Tibial nerve (tissue), 4 donors: ENCODE measurements at places on chromosomes 3 and 15. TPM values are rescaled to one million over a fixed set of nuclear protein-coding genes. Genes with fewer than 3 reads are reported as not detected.

DNA sequence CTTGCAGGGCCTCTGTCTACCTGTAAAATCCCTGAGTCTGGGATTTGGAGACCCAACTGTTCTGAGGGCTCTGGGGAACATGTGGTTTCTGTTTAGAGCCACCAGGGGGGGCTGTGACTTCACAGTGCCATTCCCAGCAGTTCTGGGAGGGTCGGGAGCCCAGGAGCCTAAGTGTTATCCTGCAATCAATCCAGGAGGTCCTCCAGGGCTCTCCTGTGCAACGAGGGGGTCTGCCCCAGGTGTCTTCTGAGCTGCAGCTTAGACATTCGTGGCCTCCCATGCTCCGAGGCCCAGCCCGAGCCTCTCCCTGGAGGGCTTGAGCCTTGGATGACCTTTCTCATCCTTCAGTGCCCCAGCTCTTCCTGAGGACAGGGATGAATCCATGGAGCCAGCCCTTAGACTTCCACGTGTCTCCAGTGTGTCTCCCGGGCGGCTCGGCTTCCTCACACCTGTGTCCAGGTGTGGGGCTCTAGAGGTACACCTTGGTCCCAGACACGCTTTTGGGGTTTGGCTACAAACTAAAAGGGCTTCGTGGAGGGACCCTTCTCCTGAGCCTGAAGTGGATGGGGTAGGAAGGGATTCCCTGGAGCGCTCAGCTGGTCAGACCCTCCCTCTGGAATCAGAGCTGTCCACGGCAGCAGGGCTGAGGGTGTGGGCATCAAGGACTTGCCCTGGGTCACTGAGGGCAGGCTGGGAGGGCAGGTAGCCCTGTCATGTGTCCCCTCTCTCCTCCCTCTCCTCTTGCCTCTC is 20.3 kb upstream of the ABTB1 start:
- DNase-seq, result peak; percentile 50

Gene RAB5A
- 83.0 TPM for total RNA-seq

- DNase-seq, result no peak
Observed at GRCh38 chr15:97817276-97817890, 143.1 kb upstream of the ARRDC4 start.

Gene CATSPER2
- total RNA-seq, result 1.2 TPM

Gene ARRDC4
- 57.6 TPM for total RNA-seq

Gene PRR20G
- not detected for total RNA-seq

DNA sequence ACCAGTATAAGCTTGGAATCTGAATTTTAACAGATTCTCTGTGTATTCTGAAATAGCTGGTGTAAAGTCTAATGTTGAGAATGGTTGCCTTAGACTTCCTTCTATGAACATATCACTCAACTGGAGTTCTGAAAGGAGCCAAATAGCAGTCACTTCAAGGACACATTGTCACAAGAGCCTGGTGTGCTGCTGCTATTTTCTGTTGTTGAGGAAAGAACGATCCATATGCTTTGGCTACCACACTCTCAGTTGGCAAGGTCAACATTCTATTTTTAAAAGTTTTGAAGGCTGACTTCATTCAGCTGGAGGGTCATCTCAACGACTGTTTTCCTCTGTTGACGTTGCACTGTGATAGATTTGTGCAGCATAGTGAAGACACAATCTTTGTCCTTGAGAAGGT is 248.7 kb downstream of the TUSC7 start:
- no peak for DNase-seq

Gene GOLGA6A
- total RNA-seq, result 0.87 TPM

- DNase-seq, result no peak
Observed at GRCh38 chr3:146313746-146314111, 62.8 kb upstream of the PLSCR4 start.
